ENCODE measurements at places on chromosomes 7 and 10.

- no peak for DNase-seq
These were observed 297.2 kb downstream of the PCDH15 start for GRCh38 chr10:54503863-54504262.

GRCh38 chr7:16755397-16755796 is 1.8 kb downstream of the TSPAN13 start:
- no peak for DNase-seq

DNA sequence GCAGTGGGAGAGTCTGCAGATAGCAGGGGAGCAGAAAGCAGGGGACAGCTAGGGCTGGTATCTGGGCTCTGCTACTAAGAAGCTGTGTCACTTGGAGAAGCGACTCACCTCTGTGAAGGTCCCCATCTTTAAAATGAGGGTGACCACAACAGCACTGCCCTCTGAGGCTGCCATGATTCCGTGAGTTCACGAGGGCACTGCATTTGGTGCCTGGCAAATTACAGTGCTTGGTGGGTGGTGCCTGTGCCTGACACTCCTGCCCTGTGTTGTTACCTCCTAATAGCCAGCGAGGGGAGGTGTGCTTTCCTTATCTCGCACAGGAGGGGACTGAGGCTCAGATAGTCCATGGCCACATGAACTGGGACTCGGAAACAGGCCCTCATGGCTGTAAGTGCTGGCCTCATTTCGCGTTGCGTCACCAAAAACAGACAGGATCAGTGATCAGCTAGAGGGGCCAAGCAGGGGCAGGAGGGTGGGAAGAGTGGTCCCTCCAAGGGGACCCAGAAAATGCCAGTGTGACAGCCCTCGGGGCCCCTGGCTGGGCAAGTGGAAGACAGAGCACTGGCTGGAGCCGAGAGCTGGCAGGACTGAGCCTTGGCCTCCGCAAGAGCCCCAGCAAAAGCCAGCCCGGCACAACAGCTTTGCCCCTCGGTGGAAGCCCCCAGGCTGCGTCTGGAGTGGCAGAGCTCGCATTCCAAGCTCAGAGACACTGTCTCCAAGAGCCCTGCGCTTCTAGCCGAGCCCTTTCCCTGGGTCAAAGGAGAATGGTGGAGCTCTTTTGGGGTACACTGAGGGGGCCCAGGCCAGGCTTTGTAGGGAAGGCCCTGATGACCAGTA is 17.3 kb upstream of the BNIP3 start:
- DNase-seq = no peak

DNA sequence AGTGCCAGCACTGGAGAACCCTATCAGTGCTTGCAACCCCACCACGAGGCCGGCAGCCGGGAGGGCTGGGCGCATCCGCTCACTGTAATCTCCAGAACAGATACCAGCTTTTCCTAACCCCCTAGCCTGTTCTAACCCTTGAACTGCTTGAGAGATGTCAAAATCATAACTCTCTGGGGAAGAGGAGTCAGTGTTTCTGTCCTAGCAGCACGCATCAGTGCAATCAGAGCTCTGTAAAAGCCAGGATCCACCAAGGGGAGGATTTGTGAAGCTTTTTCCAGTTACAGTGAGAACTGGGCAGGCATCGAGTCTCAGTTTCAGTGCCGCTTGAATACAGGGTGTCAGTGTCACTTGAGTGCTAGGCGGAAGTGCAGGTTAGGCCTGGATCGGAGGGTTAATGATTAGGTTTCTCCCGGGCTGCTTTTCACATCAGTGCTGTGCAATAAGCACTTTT is 104.5 kb upstream of the INSYN2A start:
- DNase-seq = no peak

DNA sequence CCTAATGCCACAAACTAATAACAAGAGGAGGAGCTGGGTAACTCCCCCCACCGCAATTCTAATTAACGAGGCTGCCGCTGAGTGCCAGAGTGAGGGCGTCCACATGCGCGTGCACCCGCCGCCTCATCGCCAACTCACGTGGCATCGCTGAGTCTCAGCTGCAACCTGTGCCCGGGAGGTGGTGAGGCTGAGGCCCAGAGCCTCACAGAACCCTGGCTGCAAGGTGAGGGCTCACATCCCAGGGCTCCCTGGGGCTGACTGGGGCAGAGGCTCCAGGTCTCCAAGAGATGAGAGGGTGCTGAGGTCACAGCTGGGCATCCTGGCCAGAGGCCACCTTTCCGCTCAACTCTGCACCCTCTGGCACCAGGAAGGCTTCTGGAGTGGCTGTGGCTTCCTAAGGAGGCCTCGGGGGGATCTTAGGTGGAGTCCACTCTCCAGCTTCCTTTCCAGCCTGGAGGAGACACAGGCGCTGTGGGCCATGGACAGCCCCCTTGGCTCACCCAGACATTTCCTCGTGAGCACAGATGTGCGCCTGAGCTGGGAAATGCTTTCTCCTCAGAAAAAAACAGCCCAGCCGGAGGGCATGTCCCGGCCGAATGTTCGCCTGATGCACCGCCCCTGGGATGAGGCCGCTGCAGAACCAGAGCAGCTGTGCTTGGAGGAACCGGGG is 242.6 kb downstream of the MAD1L1 start:
- no peak for DNase-seq

- DNase-seq = no peak
These were observed 47.9 kb downstream of the PTPRN2 start for GRCh38 chr7:158539711-158540146.

GRCh38 chr7:8094164-8095140 is 125.9 kb downstream of the GLCCI1 start:
- no peak for DNase-seq

DNA sequence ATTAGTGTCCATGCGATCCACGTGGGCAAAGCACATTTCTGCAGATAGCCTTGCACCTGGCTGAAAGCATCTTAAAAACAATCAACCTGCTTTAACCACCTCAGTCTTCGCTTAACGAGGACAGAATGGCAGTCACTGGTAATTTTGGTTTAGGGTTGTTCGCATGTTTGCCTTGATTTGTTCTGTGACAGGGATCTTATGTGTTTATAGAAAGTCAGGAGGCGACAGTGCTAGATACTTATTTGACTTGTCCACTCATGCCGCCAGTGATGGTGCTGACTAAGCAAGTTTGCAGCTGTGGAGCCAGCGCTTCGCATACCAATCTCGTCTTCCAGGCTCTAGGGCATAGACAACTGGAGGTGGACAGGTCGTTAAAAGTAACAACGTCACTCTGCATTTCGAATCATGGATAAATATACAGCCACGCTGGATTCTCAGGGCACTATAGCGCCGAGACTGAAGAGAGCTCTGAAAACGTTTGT is 1.2 kb upstream of the TMEM243 start:
- DNase-seq = no peak

DNA sequence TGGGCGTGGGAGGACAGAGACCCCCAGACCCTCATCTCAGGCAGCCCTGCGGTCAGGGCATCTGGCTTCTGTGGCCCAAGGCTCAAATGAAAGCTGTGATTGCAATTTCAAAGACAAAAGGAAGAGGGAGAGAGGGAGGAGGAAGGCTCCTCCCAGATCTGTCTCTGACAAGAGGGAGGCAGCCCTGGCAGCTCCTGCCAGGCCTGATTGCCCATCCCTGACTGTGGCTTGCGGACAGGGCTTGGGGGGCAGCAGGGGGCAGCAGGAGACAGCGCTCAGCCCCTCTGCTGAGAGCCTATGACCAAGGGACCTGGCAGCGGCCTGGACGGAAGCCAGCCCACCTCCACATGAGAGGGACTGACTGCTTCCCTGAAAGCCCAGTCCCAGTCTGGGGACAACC is 91.8 kb downstream of the PTPRN2 start:
- DNase-seq = peak; percentile 84

DNA sequence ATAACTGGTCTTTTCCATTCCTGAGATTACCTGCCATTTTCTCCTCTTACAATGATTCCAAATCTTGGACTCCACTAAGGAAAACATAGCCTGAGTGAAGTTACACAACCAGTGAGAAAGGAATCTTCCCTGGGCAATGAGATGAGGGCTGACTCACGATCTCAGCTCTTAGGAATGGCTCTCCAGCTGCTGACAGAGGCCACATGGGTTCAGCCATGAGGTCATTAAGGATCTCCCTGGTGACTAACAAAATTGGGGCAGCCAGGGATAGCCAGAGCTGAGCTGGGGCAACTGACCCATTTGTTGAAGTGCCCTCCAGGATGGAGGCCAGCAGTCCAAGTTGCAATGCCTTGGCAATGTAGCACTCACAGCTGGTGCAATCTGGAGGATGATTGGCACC is 78.7 kb upstream of the MKLN1 start:
- no peak for DNase-seq

GRCh38 chr10:9579110-9579705 is 1438.5 kb upstream of the CELF2 start:
- DNase-seq = no peak

GRCh38 chr10:4196771-4197390 is 411.9 kb upstream of the KLF6 start:
- DNase-seq = no peak

Measured in H9 (cell line).